ENCODE measurements at places on chromosomes 12 and 14.
A peak's percentile ranks its signal among the peaks of the same experiment; 100 is the strongest.

- DNase-seq: no peak
These were observed 153.0 kb upstream of the CAND1 start for GRCh38 chr12:67116134-67116533.

DNA sequence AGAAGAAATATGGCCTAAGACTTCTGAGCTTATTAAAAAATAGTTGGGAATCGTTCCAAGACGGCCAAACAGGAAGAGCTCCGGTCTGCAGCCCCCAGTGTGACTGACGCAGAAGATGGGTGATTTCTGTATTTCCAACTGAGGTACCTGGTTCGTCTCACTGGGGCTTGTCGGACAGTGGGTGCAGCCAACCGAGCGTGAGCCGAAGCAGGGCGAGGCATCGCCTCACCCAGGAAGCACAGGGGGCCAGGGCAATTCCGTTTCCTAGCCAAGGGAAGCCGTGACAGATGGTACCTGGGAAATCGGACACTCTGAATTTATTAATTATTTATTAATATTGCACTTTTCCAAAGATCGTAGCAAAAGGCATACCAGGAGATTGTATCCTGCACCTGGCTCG is 857.8 kb downstream of the C12orf50 start:
- DNase-seq: no peak

- peak; percentile 88 for DNase-seq
These were observed 11.6 kb downstream of the FGD6 start for GRCh38 chr12:95205685-95206084.

GRCh38 chr14:59428581-59429012 is 36.6 kb downstream of the GPR135 start:
- DNase-seq: peak; percentile 81

DNA sequence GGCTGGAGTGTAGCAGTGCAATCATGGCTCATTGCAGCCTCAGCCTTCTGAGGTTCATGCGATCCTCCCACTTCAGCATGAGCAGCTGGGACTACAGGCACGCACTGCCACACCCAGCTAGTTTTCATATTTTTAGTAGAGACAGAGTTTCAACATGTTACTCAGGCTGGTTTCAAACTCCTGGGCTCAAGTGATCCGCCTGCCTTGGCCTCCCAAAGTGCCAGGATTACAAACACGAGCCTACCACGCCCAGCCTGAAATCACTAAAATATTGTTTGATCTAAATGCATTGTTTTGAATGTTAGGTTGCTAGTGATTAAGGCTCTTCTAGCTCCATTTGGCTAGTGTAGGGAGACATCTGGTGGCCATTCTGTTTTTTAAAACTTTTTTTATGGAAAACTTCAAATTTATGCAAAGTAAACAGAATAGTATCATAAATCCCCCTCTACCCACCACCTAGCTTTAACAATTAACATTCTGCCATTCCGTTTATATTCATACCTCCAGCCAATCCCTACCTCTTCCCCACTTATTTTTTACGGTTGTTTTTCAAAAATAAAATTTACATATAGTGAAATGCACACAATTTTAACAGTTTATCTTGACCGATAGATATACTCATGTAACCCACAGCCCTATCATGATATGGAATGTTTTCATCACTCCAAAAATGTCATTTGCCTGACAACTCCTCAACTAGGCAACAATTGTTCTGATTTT is 37.8 kb downstream of the MYO1H start:
- DNase-seq: peak; percentile 62

GRCh38 chr14:92217936-92218335 is 96.2 kb downstream of the CPSF2 start:
- DNase-seq: no peak

- no peak for DNase-seq
These were observed 76.0 kb downstream of the C12orf75 start for GRCh38 chr12:105406497-105406896.

DNA sequence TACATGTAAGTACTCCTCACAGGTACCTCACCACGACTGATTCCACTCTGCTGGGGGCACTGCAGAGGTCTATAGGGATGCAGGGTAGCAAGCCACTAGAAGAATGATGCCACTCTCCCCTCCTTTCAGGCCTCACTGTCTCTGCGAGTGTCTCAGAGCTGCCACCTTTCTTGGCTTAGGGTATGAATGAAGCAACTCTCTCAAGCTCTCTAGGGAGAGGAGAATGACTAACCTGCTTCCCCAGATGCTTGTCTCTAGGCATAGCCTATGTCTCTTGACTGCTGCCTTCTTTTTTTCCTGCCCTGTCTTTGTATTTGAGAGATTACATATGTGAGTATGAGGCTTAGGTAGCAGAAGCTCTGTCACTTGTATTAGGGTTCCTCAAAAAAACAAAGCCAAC is 566.5 kb upstream of the ATP2B1 start:
- no peak for DNase-seq

GRCh38 chr14:62710811-62711210 is 334.4 kb downstream of the KCNH5 start:
- no peak for DNase-seq

DNA sequence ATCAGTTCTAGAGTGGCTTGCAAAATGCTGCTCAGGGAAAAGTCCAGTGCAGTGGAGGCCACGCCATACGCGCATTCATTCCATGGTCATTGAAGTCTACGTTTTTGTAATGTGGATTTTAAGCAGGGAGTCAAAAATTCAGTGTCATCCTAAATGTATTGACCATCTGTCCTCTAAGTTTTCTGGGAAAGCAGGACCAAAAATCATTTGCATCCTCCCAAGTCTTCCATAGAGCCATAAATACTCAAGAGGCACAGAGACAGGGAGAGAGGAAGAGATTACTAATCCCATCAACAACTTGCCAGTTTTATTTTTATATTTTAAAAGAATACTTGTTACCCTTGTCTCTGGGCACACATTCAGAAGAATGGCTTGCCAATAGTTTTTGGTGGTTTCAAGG is 36.9 kb downstream of the RHOJ start:
- no peak for DNase-seq

- no peak for DNase-seq
These were observed 91.3 kb downstream of the PHETA1 start for GRCh38 chr12:111277570-111277969.

- peak; percentile 15 for DNase-seq
These were observed 84.3 kb upstream of the TTC7B start for GRCh38 chr14:90900476-90901083.

DNA sequence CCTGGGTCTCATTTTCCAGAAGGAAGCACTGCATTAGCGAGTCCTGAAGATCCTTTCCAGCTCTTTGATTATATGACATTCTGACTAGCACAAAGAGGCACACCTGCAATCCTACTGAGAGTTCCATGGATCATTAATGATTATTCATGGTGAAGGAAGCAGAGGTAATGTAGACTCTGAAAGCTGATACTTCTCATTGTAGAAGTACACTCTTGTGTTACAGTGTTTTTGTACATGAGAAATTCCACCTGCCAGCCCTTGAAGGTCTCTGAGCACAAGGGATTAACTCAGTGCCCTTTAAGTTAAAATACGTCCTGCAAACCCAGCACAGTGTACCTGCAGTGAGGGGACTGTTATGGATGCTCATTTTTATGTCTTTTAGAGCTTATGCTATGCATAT is 558.8 kb upstream of the FBXO33 start:
- no peak for DNase-seq

DNA sequence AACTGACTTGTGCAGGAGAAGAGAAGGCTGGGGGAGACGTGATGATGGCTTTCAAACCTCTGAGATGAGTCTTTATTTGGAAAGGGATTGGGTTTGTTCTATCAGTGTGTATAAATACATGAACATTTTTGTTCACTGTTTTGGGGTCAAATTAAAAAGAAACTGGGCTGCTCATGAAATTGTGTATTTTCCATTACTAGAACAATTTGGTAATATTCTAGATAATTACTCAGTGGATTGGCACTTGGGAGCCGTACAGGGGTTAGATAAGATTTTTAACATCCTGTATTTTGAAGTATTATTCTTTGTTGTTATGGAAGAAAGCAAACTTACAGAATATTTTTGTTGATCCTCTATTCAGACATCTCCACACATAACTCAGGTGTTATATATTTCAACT is 340.6 kb downstream of the PRKD1 start:
- DNase-seq: no peak

DNA sequence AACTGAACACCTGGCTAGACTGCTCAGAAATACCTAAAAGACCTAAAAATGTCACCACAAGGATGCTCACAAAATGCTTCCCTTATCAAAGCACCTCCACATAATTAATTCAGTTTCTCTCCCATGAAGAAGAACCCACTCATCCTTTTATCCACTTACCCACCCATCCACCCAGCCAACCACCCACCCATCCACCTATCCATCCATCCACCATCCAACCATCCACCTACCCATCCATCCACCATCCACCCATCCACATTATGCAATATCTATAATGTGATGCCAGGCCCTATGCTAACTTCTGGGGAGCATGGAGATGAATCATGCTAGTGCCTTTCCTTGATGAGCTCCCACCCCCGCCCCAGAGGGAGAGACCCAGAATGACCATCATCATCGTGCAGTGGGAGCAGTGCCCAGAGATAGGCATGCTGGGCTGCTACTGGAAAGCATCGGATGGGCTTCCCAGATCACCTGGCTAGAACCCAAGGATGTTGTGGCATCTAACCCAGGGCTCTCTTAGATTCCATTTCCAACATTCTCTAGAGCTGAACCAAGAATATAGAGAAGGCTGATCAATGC is 166.6 kb downstream of the TTC7B start:
- no peak for DNase-seq

DNA sequence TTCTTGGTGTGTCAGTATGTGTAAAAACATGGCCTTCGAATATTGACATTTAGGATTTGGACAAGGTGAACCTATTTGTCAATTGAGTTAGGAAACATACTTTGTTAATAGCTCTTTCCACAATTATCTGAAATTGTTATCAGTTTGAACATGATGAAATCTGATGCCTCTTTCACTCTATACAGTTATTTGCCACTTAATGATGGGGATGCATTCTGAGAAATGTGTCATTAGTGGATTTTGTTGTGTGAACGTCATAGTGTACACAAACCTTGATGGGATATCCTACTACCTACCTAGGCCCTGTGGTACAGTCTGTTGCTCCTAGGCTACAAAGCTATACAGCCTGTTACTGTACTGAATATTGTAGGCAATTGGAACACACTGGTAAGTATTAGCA is 4.8 kb downstream of the TULP3 start:
- no peak for DNase-seq

DNA sequence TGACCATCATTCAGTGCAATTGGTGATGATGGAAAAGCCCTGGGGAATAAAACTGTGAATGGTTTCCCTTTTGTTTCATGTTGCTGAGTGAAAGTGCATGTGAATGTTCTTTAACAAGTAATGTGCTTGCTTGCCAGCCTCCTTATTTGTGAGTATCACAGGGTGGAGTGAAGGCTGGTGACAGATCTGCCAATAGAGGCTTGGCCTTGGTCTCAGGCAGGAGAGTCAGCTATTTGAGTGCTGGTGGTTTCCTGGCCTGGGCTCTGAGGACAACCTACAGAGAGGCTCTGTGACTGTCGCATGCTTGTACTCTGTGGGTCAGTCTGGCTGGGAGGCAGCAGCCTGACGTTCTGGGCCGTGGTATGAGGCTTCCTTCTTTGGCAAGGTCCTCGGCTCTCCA is 20.7 kb downstream of the KRT85 start:
- DNase-seq: no peak

GRCh38 chr14:65153101-65153500 is 50.8 kb upstream of the MAX start:
- DNase-seq: no peak

DNA sequence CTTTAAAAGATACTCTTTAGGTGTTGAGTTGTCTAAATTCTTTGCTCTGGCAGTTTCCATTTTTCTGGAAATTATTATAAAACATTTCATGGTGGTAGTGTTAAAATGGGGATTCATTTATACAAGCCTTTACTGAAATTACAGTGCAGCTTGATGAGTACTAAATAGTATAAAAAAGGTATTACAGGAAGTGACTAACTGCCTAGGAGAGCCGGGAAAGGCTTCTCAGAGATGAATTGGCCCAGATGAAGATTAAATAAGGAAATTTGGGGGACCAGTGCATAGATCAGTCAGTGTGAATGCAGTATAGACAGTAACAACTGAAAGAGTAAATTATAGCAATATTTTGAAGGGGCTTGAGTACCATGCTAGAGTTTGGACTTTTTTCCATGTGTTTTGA is 7.5 kb downstream of the PSMA6 start:
- no peak for DNase-seq

DNA sequence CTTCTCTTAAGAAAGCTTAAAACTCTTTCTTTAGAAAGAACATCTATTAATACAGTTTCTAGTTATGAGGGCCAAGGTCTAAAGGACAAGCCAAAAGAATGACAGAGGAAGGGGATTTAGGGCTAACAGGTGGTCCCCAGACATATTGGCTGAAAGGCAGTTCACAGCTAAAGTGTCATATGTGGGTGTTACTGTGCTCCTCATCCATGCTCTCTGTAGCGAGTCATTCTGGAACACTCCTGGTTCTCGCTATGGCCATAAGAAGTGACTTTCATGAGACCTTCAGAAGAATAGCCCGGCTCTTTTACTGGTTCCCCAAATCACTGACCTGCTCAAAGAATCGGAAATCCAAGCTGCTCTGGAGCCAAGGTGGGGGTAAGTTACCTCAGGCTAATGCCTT is 55.0 kb downstream of the TBK1 start:
- DNase-seq: no peak

GRCh38 chr12:66446276-66446675 is 144.0 kb downstream of the HELB start:
- no peak for DNase-seq

- no peak for DNase-seq
These were observed 900 bp upstream of the LRRC23 start for GRCh38 chr12:6903722-6904121.

DNA sequence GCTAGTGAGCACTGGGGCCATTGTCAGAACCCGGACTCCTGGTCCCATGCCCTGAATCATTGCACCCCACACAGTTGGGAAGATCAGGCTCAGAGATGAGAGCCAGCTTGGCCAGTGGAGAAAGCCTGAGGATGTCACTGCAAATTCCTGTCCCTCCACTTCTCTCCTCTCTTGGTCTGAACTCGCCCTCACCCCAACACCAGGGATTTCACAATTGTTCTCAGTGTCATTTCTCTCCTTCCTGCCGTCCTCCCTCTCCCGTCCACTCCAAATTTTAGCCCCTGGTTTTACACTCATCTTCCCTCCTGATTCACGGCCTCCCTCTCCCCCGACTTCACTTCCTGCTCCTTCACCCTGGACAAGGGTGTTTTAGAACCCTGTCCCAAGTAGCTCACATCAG is 11.1 kb downstream of the KRT75 start:
- no peak for DNase-seq

- no peak for DNase-seq
These were observed 296.4 kb downstream of the FOXG1 start for GRCh38 chr14:29062976-29063375.

Measured in astrocyte of the spinal cord (primary cell).